ENCODE measurements at places on chromosomes 2 and 18.

DNA sequence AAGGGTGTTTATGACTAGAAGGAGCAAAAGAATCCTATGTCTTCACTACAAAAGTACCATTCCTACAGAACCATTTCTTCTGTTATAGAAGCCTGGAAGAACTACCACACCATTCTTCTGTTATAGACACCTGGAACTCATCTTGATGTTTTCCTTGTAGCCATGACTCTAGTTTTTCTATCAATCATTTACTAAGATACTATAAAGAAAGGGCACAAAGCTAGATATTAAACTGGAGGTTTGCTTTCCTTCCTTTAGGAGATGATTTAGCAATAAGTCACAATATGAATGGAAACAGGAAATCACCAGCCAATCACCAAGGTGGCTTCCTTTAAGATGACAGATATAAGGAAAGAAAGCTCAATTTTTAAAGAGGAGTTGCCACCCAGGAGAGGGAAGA, 100.3 kb upstream of the NEUROD1 start:
- DNase-seq = no peak

- DNase-seq = no peak
These were observed 228.3 kb downstream of the LDLRAD4 start for GRCh38 chr18:13446610-13447461.

DNA sequence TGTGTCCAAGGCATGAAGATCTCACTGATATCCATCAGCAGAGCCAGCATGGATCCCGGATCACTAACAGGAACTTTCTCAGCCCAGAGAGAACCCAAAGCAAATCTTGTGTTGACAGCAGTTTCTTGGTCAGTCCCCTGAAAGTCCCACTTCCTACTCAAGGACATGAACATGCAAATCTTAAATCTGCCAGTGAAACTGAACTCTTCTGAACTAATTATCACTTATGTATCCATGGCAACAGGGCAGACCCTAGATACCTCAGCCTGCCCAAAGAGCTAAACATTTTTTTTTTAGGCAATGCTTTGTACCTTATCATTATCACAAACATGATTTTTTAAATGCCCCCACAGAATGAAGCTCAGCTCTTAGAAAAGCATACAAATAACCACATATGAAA, 127.8 kb upstream of the DDX18 start:
- DNase-seq = no peak

DNA sequence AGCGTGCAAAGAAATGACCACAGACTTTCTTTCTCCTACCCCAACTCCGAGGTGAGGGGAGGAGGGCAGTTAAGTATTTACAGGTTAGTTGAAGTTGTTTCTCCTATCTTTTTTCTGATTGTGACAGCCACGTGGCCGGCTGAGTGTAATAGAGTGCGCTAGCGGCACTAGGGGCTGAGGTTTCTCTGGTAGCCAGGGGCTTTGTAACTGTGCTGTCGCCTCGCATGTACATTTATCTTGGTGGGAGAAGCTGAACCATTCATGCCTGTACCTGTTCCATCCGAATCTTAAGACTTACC, 214.1 kb upstream of the STON1 start:
- DNase-seq = no peak

DNA sequence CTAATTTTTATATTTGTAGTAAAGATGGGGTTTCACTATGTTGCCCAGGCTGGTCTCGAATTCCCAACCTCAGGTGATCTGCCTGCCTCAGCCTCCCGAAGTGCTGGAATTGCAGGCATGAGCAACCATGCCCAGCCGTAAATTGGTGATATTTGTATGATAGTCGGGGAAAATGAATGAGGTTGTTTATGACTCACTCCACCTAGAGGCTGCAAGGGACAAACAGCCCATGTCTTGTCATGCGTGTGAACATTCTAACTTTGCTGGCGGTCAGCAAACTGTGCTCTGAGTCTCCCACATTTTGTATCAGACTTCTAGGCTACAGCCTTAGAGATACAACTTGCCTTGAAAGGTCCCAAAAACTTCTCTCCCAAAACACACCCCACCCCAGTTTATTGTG, 133.5 kb upstream of the DTNA start:
- no peak for DNase-seq

GRCh38 chr2:23645230-23645808, 260.3 kb downstream of the KLHL29 start:
- no peak for DNase-seq

DNA sequence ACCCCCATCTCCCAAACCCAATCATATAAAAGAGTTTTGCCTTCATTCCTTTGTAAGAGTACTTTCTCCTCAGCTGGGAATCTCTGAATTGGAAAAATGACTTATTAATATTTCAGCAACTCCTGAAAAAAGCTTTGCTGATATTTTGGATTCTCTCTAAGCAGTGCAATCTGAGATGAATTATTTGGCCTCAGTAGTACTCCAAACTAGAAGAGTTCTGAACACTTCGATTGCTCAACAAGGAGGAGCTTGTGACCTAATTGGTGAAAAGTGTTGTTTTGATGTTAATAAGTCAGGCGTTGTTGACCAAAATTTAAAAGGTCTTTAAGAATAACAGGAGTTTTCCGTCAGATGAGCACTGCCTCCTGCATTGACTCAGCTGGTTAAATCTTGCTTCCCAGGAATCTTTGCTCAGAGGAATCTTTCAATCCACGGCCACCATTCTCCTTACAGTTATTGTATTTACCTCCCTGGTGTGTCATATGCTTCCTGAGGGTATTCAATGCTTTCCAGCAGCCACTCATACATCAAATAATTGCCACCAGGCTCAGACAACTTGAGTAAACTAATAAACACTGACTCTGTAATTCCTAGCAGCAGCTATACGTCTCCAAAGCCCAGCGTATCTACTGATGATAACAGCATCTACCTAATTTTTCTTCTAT, 24.5 kb upstream of the LIPG start:
- no peak for DNase-seq

DNA sequence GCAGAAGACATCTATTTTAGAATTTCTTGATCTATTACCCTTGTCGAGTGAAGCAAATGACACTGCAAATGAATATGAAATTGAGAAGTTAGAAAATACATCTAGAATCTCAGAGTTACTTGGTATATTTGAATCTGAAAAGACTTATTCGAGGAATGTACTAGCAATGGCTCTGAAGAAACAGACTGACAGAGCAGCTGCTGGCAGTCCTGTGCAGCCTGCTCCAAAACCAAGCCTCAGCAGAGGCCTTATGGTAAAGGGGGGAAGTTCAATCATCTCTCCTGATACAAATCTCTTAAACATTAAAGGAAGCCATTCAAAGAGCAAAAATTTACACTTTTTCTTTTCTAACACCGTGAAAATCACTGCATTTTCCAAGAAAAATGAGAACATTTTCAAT, 370.4 kb downstream of the XIRP2 start:
- no peak for DNase-seq

DNA sequence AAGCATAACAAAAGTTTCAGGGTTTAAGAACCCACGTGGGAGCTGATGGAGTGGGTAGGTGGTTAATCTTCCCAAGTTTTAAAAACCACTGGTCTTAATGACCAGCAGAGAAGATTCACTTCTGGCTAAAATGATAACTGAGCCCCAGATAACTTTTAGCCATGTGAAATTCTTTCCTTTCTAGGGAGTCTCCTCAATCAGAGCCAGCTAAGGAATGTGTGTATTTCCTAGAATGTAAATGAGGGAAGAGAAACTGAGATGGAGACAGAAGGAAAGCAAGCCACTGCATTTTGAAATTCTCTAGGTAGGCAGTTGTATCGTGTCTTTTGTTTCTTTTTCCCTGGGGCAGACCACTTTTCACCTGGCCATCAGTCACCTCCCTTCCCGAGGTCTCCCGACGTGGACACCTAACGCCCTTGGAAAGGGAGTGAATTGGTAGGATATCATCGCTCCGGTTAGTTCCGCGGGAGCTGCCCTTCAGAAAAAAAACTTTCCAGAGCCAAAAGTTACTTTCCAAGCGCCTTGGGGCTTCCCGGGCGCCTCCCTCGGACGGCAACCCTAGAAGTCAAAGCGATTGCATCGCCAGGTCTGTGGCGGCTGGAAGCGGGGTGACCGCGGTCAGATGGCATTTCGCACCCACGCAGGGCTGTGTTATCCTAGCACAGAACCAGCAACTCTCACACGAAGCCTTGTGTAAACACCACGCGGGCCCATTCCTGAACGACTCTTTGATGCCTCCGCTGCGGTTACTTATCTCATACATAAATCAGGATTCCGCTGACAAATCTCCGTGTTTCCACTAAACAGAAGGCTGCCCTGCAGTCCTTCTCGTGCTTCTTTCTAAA, 1.3 kb downstream of the COLEC12 start:
- peak; percentile 81 for DNase-seq

DNA sequence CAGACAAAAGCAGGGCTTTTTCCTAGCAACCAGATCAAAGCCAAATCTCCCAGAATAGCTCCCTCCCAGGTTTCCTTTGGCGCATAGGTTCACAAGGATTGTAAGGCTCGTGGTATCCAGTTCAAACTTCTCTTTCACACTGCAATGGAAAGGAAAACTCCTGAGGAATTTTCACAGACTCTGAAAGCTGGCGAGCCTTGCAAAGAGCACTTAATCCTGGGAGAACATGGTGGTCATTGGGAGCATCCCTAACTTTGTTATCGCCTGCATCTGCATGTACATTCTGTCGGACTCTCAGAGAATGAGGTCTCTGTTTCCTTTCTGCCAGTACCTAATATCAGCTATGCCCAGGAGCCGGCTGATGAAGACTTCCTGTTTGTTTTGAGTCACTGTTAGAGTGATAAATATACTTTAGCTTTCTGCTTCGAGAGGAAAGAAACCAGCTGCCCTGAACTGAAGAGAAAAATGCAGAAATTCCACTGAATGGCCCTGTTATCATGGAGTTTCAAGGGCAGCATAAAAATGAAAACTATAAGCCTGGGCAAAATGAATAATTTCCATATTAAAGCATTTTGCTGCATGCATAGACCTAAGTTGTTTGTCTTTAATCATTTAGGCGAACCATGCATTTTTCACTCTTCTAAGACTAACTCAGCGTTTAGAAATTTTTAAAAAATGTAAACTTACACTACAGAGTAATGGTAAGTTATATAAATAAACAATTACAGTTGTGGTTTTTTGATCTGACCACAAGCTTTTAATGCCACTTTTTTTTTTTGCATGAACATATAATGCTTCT, 76.4 kb upstream of the ZEB2 start:
- no peak for DNase-seq

- no peak for DNase-seq
These were observed 96.5 kb downstream of the XIRP2 start for GRCh38 chr2:166984797-166985196.

DNA sequence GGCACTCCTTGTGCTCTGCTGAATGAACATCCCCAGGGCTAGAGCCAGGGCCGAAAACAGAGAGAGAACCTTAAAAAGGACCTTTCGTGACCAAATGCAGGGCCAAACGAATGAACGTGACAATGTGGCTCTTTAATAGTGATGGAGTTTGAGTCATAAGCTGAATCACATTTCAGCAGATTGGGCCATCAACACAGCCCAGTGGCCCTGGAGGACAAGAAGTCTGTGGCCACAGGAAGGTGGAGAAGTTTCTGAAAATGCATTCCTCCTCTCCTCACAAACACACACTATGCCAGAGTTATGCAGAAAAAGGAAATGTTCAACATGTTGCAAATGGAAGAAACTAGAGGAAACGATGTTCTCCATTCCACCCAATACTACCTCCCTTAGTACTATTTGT, 415.8 kb downstream of the HRH4 start:
- no peak for DNase-seq

- peak; percentile 25 for DNase-seq
These were observed 4.4 kb downstream of the LPIN2 start for GRCh38 chr18:3008541-3008940.

DNA sequence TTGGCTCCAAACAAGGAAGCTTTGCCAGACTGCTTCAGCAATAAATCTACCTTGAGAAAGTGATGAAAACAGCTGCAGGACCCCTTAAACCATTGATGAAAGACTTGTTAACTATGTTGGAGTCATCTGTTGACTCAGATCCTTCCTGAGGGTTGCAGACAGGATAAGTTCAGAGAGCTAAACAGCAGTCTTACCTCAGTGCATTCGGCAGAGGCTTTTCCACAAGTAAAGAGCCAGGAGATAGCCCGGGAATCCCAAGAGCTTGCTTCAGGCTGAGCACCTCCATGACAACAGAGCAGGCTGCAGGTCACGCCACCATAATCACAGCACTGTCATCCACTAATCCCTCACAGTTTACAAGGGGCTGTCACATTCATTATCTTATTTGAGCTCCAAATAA, 23.7 kb downstream of the KIAA2012 start:
- DNase-seq = no peak

- DNase-seq = no peak
These were observed 102.9 kb upstream of the ALK start for GRCh38 chr2:30024281-30024680.

DNA sequence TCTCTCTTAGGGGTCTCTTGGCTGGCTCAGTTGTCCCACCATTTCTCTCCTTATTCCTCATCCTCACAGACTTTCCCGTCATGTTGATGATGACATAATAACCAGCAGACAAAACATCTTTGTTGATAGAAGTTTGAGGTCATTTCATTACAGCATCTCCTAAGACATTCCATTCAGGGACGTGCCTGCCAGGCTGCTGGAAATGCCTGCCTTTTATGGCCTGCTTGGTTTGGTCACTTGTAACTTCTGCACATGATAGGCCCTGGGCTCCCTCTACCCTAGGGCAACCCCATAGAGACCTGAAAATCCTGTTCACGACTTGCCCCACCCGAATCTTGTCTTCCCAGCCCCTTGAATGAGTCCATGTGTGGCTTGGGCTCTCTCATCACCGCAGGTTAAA, 81.7 kb downstream of the SDC1 start:
- DNase-seq = no peak

DNA sequence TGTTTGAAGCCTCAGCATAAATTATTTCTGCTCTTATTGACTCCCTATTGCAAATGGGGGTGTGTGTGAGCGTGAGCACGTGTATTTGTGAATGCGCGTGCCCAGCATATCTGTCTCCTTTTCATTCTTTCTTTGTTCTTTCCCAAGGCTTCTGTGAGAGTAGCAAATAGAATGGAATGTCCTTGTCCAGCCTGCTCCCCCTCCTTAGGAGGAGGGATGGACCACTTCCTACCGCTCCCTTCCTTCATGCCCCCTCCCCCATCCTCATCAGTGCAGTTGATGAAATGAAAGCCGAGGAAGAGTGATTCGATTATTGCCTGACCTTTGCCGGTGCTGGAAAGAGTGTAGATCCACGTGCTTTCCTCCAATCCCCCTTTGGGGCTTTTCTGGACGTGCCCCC, 102.0 kb downstream of the CPO start:
- no peak for DNase-seq

DNA sequence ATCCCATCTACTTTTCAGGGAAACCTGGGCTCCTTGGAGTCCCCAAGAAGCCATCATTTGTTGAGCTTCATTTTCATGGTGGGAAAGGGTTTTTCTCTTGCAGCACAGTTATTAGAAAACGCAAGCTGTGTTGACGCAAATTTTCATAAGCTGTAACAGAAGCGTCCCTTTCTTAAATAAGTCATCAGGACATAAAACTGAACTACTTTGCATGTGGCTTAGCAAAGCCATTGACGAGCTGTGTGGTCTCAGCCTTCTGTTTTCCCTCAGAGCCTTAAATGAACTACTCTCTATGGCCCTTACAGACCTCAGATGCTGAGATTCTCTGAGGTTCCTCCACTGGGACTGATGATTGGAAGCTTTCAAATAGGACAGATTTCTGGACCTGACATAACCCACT, 85.1 kb downstream of the ARL4C start:
- no peak for DNase-seq

- DNase-seq = no peak
These were observed 152.2 kb downstream of the ALPK2 start for GRCh38 chr18:58476516-58477256.

GRCh38 chr18:59957957-59958356, 58.2 kb downstream of the PMAIP1 start:
- peak; percentile 1 for DNase-seq

Data from AG09319 (cell line).